ENCODE measurements at places on chromosomes 13 and 19. TPM values are rescaled to one million over a fixed set of nuclear protein-coding genes. Genes with fewer than 3 reads are reported as not detected.

The RYR1 gene
- under 0.01 TPM for total RNA-seq

The CYP2A7 gene
- total RNA-seq = not detected

The SLITRK6 gene
- total RNA-seq = 0.18 TPM

The SYCN gene
- total RNA-seq = not detected

The ZNF558 gene
- 25.3 TPM for total RNA-seq

The ZNF582 gene
- 5.4 TPM for total RNA-seq

The LHB gene
- not detected for total RNA-seq

The ZNF253 gene
- total RNA-seq = 7.0 TPM

The CEACAM8 gene
- total RNA-seq = not detected

The POU2F2 gene
- total RNA-seq = 0.08 TPM

The ZNF256 gene
- 2.5 TPM for total RNA-seq

The ARL11 gene
- total RNA-seq = not detected

The TTC9B gene
- not detected for total RNA-seq

The FUT3 gene
- not detected for total RNA-seq

The ZNF91 gene
- total RNA-seq = 16.3 TPM

The ACP7 gene
- 0.45 TPM for total RNA-seq

The IL17D gene
- total RNA-seq = 1.6 TPM

The ZNF610 gene
- total RNA-seq = 2.3 TPM

The BRSK1 gene
- total RNA-seq = 5.2 TPM

The GATAD2A gene
- 46.4 TPM for total RNA-seq

The ABHD17A gene
- total RNA-seq = 51.2 TPM

The MADCAM1 gene
- total RNA-seq = 0.16 TPM

The TTYH1 gene
- not detected for total RNA-seq

The CEACAM7 gene
- total RNA-seq = not detected

The AMER2 gene
- total RNA-seq = not detected

The PCDH17 gene
- 1.4 TPM for total RNA-seq

The SPC24 gene
- total RNA-seq = 8.9 TPM

The DYRK1B gene
- 15.5 TPM for total RNA-seq

The LIM2 gene
- not detected for total RNA-seq

The ELOF1 gene
- total RNA-seq = 17.9 TPM

The DIRAS1 gene
- total RNA-seq = 14.9 TPM

The GIPC3 gene
- 0.33 TPM for total RNA-seq

The LIG1 gene
- total RNA-seq = 27.3 TPM

The NLRP11 gene
- total RNA-seq = not detected
